Stimulated activated CD4-positive, alpha-beta T cell treated with anti-CD3 and anti-CD28 coated beads, Interleukin-1b, Interleukin-23, amount 100 ng/mL, for 4 hours (primary cell): ENCODE measurements at places on chromosomes 4 and X.

DNA sequence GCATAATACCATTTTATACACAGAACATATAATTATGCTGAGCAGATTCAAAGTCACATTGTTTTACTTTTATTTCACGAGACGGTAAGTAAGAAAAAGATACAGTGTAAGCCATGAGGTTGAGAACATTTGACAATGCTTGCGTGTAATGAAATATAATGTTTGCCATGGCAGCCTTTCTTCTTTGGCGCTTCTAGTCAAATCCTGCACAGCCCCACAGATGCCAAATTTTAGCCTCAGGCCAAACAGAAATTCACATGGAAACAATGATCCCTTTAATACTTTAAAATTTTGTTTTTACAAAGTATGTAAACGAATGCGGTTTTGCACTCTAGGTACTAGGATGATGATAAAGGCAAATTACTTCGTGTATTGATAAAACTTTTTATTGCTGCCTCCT, 502.7 kb upstream of the SMIM31 start:
- DNase-seq, result no peak

- DNase-seq, result no peak
Measured at GRCh38 chr4:84952004-84952403, 14.5 kb downstream of the WDFY3 start.

- no peak for DNase-seq
Measured at GRCh38 chr4:17930256-17930655, 91.3 kb downstream of the LCORL start.

GRCh38 chr4:74166818-74167217, 8.9 kb downstream of the MTHFD2L start:
- DNase-seq, result no peak

DNA sequence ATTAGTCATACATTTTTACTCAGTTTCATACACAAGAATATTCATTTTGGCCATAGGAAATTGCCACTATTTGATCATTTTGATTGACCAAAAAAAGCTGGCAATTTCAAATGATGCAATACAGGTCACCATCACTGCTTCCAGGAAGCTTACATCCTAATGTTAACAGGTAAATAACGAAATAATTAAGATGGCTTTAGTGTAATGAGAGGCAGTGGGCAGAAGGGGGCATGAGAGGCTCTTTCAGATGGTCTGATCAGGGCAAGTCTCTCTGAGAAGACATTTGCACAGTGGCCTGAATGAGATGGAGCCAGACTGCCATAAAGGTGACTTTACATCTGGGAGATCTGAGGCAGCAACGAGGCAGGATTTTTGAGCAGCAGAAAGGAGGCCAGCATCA, 170.7 kb downstream of the SLIT2 start:
- DNase-seq, result no peak

GRCh38 chr4:87805971-87806370, 6.6 kb downstream of the IBSP start:
- no peak for DNase-seq

DNA sequence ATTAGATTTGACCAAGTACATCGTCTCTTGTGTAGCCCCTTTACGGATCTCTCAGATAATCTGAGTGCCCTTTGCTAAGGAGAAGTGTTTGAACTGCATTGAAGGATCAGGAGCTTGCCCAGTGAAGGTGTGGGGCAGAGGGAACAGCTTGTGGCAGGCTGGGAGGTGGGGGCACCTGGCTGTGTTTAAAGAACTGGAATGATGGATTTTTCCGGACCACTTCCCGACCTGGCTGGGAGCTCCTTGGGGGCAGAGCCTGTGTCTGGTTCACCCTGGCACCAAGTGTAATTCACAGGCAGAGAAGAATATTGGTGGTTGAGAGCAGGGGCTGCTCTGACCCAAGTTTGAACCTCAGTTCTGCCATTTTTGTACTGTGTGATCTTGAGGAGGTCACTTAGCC, 18.5 kb downstream of the TBC1D14 start:
- DNase-seq, result no peak
